ENCODE measurements at places on chromosomes 7 and 10. TPM values are rescaled to one million over a fixed set of nuclear protein-coding genes. Genes with fewer than 3 reads are reported as not detected.
A peak's percentile ranks its signal among the peaks of the same experiment; 100 is the strongest.

GRCh38 chr7:158933468-158934139 lies 77.2 kb downstream of the DYNC2I1 start:
- H3K4me3 ChIP-seq, result no peak overlapping the region
- DNase-seq, result no peak
- no peaks in the 10 kb centered on the region for H3K27me3 ChIP-seq
- H3K36me3 ChIP-seq, result peaks cover 52% of the 10 kb centered on the region
- no peaks in the 10 kb centered on the region for H3K4me1 ChIP-seq

TMEM236 gene
- 0.15 TPM for total RNA-seq

DNA sequence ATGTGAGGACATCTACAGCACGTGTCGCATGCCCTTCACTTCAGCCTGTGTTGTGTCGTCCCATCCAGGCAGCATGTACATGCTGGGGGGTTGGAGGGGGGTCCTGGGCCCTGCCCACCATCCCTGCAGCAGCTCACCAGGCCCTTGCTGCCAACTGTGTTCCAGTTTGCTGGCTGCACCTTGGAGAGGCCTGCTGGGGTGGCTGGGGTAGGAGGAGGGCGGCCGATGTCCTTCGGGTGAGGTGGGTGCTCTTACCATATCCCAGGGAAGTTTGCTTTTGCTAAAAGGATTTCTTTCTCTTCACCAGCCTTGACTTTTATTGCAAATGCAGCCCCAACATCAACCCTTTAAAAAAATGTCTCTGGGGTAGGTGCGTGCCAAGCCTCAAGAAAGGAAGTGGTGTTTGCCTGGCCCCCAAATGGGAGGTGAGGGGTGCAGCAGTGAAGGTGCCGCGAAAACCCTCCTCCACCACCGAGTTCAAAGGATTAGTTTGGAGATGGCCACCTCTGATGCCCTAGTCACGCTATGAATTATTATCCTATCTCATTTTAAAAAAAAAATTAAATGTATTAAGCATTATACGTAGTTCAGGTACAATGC lies 165.8 kb upstream of the KLF6 start:
- peaks cover 59% of the 10 kb centered on the region for H3K4me1 ChIP-seq
- peak; percentile 59 for DNase-seq
- H3K36me3 ChIP-seq, result peaks cover 17% of the 10 kb centered on the region
- peak overlapping the region; percentile 63 for H3K27ac ChIP-seq

TMEM72 gene
- total RNA-seq, result not detected

FAM237B gene
- total RNA-seq, result not detected

DNA sequence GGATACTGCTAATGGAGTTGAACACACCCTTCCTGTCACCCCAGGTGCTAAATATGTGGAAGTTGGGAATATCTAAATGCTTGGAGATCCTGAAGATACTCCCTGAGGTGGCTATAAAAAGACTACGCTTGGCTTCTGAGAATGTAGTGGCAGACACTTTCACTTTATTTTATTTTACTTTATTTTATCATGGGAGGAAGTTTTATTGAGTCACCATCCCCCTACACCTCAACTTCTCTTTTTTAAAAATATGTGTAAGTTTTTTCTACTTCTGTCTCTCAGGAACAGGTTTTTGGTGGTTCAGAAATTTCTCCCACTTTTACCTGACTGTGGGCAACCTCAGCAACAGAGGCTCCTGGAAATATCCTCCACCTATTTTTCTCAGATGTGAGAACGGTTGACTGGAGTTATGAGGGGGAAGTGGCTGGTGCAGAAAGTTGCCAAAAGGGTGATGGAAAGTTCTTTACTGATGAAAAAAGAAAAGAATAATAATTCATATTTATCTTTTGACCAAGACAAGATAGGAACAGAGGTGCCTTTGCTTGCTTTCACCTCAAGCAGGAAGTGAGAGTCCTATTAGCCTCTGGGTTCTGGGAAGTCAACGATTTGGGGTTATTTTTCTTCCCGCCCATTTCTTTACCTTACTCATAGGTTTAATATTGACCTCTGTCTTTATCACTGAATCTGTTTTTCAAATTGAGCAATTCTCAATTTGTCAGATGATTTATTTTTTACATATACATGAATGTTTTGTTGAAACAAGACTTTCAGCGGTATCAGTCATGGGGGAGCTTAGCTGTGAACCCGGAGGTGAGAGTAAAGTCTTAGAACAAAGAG lies 103.6 kb downstream of the AHR start:
- peak overlapping the region; percentile 85 for H3K27ac ChIP-seq
- peak overlapping the region; percentile 50 for H3K4me3 ChIP-seq
- DNase-seq, result no peak
- peaks cover 41% of the 10 kb centered on the region for H3K4me1 ChIP-seq
- H3K36me3 ChIP-seq, result peaks cover 3% of the 10 kb centered on the region

DNA sequence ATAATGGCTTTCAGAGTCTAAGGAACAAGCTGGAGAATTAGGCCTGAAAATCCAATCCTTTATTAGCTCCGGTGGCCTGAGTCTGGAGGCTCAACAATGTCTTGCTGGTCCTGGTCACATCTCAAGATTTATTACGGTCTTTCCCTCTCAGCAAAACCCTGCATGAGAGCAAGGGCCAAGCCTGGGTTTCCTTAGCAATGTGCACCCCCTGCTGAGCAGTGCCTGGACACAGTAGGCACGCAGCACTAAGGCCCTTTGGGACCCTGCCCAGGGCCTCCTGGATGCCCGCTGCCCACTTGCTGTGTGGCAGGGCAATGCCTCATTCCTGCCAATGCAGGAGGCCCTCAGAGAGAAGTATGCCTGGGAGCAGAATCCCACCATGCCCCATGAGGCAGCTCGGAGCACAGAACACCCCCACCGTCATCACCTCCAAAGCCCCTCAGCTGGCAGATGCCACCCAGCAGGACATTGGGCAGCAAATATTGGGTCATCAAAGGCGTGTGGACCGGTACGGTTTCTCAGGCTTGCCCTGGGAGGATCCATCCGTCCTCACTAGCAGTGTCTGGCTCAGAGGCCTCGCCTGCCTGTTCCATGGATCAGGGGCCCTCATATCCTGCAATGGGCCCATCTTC lies 156.4 kb downstream of the OAT start:
- H3K27ac ChIP-seq, result no peak overlapping the region
- H3K4me3 ChIP-seq, result no peak overlapping the region

SNCG gene
- not detected for total RNA-seq

SPDYE16 gene
- 0.25 TPM for total RNA-seq

MYH16 gene
- not detected for total RNA-seq

WBP1L gene
- 31.7 TPM for total RNA-seq

WNT16 gene
- not detected for total RNA-seq

NT5C2 gene
- total RNA-seq, result 74.0 TPM

AMZ1 gene
- total RNA-seq, result 0.88 TPM

GRCh38 chr10:88108115-88108610 lies 244.7 kb downstream of the PTEN start:
- no peak for DNase-seq
- peaks cover 9% of the 10 kb centered on the region for H3K4me1 ChIP-seq
- H3K36me3 ChIP-seq, result no peaks in the 10 kb centered on the region
- H3K4me3 ChIP-seq, result no peak overlapping the region
